Stimulated activated CD8-positive, alpha-beta memory T cell treated with anti-CD3 and anti-CD28 coated beads, Interleukin-7, amount 100 ng/mL, for 1 hour (primary cell): ENCODE measurements at places on chromosomes 1 and 21.

GRCh38 chr1:10693497-10694273, 102.8 kb downstream of the CASZ1 start:
- DNase-seq = no peak

DNA sequence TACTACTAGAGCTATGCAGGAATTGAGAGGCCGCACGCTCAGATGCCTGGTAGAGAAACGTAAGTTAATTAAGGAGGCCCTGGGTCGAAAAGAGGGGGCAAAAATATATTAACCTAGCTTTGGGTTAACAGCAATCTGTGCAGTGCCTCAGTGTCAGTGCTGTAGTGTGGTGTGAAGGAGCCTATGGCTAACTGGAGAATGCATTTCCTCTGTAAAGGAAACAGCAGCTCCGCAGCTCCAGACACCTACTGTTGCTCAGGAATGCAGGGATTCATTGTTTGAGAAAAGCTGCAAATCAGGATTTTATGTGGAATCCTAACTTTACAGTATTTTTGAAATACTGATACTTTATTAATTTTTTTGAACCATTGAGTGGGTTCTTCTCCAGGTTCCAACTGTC, 18.4 kb downstream of the VANGL1 start:
- no peak for DNase-seq

DNA sequence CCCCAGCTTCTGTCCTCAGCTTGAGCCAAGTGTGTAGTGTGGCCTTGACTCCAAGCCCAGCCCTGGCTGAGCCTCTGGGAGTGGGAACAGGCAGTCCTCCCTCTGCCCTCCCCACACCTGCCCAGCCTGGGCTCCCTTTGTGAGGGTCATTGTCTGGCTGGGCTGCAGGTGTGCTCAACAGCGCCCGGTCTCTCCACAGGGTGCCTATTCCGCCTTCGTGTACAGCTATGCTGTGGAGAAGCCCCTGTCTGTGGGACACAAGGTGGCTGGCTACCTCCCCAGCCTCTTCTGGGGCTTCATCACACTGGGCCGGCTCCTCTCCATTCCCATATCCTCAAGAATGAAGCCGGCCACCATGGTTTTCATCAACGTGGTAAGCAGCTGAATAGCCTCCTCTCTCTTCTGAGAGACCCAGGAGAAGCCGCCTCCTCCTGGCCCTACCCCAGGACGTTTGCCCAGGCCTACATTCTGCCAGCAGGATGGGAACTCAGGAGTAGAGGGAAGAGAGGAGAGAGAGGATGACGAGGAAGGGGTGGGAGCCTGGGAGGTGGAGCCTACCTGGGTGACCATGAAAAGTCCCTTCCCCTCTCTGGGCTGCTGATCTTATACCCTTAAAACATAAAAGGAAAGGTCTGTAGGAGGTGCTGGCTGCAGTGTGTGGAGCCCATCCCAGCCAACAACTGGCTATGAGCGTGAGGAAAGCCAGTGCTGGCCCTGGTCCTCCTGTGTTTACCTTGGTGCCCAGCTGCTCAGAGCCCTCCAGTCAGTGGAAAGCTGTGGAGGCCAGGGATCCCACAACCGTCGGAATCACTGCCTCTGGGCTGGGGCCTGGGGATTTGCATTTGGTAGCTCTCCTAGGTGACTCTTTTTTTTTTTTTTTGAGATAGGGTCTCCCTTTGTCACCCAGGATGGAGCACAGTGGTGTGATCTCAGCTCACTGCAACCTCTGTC, 45.7 kb downstream of the ELK4 start:
- DNase-seq = no peak

DNA sequence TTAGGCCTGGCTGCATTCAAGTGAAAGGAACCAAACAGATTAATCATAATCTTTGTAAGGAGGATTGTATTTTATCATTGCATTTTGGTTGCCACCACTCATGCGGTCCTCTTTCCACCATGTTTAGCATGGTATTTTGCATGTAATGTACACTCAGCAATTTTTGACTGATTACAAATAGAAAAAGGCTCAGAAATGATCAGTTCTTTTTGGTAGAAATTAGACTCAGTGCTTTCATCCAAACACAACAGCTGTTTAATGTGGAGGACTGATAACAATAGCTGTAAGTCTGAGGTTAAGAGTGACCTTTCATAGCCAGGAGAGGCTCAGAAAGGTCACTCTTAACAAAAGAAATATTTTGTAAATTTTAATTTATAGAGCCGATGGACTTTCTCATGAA, 25.3 kb upstream of the DPH5 start:
- DNase-seq = no peak

- no peak for DNase-seq
Measured at GRCh38 chr21:26195708-26196107, 25.1 kb upstream of the APP start.

DNA sequence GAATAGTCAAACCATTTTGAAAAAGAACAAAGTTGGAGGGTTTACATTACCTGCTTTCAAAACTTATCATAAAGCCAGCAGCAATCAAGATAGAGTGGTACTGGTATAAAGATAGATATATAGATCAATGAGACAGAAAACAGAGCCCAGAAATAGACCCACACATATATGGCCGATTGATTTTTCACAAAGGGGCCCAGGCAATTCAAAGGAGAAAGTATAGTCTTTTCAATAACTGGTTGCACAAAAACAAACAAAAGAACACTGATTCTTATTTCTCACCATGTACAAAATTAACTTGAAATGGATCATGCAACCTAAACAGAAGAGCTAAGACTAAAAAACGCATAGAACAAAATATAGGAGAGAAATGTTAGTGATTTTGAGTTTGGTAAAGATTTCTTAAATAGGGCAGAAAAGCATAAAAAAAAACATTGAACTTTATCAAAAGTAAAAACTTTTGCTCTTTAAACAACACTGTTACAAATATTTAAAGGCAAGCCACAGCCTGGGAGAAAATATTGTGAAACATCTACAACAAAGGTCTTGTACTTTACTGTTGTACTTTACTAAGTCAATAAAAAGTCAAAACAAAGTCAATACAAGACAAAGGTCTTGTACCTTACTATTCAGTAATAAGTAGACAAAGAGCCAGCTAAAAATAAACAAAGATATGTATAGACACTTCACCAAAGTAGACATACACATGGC, 50.2 kb downstream of the ST3GAL3 start:
- DNase-seq = no peak

DNA sequence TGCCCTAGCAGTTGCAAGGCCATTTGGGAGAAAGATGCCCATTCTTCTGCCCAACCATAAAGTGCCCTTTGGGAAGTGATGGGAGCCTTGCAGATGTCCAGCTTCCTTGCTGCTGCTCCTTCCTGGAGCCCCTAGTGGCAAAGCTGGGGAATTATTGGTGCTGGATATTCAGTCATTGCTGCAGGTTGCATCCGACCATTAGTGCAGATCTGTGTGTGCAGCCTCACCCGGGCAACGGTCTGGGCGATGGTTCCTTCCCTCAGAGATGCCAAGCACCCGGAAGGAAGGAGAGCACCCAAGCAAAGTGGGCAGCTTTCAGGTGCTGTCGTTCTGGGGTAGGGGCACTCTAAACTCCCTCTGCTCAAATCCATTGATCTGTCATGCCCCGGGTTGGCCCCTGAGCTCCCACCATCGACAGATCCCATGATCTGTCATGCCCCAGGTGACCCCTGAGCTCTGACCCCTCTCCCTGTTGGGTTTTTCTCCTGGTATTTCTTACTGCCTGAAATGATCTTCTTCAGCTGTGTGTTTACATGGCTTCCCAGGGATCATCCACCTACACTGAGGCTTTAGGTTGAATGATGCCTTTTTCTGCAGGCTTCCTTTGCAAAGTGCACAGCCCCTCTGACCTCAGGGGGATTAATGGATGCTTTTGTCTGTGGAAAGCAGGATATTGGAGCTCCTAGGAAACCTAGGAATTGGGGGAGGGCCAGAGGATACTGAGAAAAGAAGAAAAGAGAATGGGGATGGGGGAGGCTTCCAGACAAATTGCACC, 467.5 kb downstream of the PTPRU start:
- DNase-seq = no peak

- no peak for DNase-seq
Measured at GRCh38 chr1:246734866-246735265, 10.7 kb downstream of the SCCPDH start.
